ENCODE measurements at places on chromosomes 11 and 22.

DNA sequence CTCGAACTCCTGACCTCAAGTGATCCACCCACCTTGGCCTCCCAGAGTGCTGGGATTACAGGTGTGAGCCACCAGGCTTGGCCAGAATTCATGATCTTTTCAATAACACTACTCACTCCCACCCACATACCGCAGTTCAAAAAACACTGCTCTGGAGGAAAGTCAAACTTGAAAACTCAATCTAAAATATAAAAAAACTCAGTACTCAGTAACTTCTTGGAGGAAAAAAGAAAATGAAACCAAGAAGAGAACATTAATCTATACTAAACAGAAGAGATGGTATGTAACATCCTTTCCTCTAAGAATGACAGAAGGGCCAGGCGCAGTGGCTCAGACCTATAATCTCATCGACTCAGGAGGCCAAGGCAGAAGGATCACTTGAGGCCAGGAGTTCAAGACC is 58.3 kb downstream of the MRTFA start:
- DNase-seq = no peak

- DNase-seq = no peak
Observed at GRCh38 chr11:125933030-125933813, 12.6 kb upstream of the VSIG10L2 start.

- no peak for DNase-seq
Observed at GRCh38 chr11:130706572-130706971, 209.7 kb downstream of the SNX19 start.

GRCh38 chr11:118194835-118195627 is 18.6 kb upstream of the SCN2B start:
- no peak for DNase-seq
